Naive thymus-derived CD8-positive, alpha-beta T cell (primary cell): ENCODE measurements at places on chromosomes 6 and 20. TPM values are rescaled to one million over a fixed set of nuclear protein-coding genes. Genes with fewer than 3 reads are reported as not detected.

TMEM74B gene
- total RNA-seq, result not detected

CST7 gene
- 5.5 TPM for total RNA-seq

ERVFRD-1 gene
- total RNA-seq, result not detected

TRAPPC3L gene
- total RNA-seq, result not detected

EPPIN gene
- total RNA-seq, result not detected

VWA7 gene
- total RNA-seq, result 0.47 TPM

MCCD1 gene
- not detected for total RNA-seq

PNLDC1 gene
- 0.75 TPM for total RNA-seq

PGC gene
- total RNA-seq, result not detected

TMEM217 gene
- 0.96 TPM for total RNA-seq

BEND6 gene
- not detected for total RNA-seq

CHRNA4 gene
- total RNA-seq, result not detected

GTF2H4 gene
- total RNA-seq, result 30.0 TPM

MOXD1 gene
- 0.16 TPM for total RNA-seq

RFX6 gene
- total RNA-seq, result not detected

MATN4 gene
- total RNA-seq, result not detected

CLPSL1 gene
- total RNA-seq, result not detected

SAMHD1 gene
- 204 TPM for total RNA-seq

GHRH gene
- not detected for total RNA-seq

ATP9A gene
- 0.08 TPM for total RNA-seq

TFAP2C gene
- not detected for total RNA-seq

TREM2 gene
- total RNA-seq, result not detected

VEGFA gene
- 5.6 TPM for total RNA-seq

PPP1R3G gene
- not detected for total RNA-seq

DCDC2 gene
- total RNA-seq, result not detected

TAP2 gene
- 117 TPM for total RNA-seq

NEURL2 gene
- 5.0 TPM for total RNA-seq

FARS2 gene
- 17.3 TPM for total RNA-seq

FAM83B gene
- not detected for total RNA-seq

SLA2 gene
- 34.3 TPM for total RNA-seq

FERMT1 gene
- not detected for total RNA-seq

HLA-DPB1 gene
- 42.8 TPM for total RNA-seq

SLC17A2 gene
- not detected for total RNA-seq

BHLHE23 gene
- total RNA-seq, result not detected

MEP1A gene
- total RNA-seq, result not detected

SLC22A3 gene
- total RNA-seq, result not detected

RBM24 gene
- not detected for total RNA-seq

PRSS16 gene
- 0.25 TPM for total RNA-seq

SFT2D1 gene
- 30.9 TPM for total RNA-seq

GNRH2 gene
- total RNA-seq, result 1.5 TPM

RRBP1 gene
- total RNA-seq, result 22.4 TPM

DLK2 gene
- 0.71 TPM for total RNA-seq

TGM2 gene
- not detected for total RNA-seq

RGS17 gene
- total RNA-seq, result not detected

PHACTR1 gene
- 2.5 TPM for total RNA-seq

SNX9 gene
- 38.2 TPM for total RNA-seq

MYCT1 gene
- total RNA-seq, result not detected

TPD52L1 gene
- not detected for total RNA-seq
